Endothelial cell of umbilical vein (primary cell): ENCODE measurements at places on chromosomes 1 and 21.

GRCh38 chr1:7255303-7256058 lies 470.2 kb downstream of the CAMTA1 start:
- DNase-seq = no peak

- DNase-seq = peak; percentile 54
Measured at GRCh38 chr1:25806418-25806817, 6.4 kb downstream of the SELENON start.

DNA sequence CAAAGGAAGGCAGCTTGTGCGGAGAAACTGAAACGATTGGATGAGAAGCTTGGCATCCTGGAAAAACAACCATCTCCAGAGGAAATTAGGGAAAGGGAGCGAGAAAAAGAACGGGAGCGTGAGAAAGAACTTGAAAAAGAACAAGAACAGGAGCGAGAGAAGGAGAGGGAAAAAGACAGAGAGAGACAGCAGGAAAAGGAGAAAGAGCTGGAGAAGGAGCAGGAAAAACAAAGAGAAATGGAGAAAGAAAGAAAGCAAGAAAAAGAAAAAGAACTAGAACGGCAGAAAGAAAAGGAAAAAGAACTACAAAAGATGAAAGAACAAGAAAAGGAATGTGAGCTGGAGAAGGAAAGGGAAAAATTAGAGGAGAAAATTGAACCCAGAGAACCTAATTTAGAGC lies 47.2 kb downstream of the PRRC2C start:
- no peak for DNase-seq

- no peak for DNase-seq
Measured at GRCh38 chr1:11885916-11886315, 27.2 kb upstream of the NPPB start.

- DNase-seq = no peak
Measured at GRCh38 chr21:35138665-35139381, 89.7 kb upstream of the RUNX1 start.

- DNase-seq = no peak
Measured at GRCh38 chr1:115224636-115225035, 113.4 kb downstream of the NGF start.

GRCh38 chr1:178487070-178487615 lies 9.6 kb downstream of the CLEC20A start:
- no peak for DNase-seq

- peak; percentile 86 for DNase-seq
Measured at GRCh38 chr21:17527240-17527639, 14.4 kb downstream of the CXADR start.

- DNase-seq = no peak
Measured at GRCh38 chr21:38404177-38404576, 94.1 kb downstream of the ERG start.

DNA sequence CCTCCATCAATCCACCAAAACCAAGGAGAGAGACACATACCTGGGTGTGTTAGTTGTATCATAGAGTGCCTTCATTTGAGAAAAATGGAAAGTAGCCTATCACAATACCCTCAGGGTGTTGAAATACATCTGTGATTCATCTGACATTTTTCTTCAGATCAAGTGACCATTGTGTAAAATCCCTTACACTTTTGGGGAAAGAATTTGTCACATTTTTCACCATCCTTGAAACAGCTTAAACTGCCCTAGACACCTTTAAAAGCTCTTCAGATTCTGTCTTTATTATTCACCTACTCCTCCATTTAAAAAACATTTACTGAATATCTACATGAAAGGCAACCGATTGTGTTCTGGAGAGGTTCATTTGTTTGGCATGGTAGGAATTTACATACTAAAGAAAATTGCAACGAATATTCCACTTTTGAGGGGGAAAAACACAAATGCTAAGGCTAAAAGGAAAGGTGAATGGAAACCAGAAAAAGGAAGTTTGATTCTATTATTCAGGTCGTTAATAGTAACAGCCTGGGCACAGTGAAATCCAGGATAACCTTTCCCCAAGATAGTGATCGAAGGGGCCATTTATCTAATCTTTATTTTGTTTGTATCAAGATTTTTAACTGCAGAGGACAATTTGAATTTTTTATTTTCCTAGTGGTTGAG lies 70.4 kb upstream of the SAMSN1 start:
- DNase-seq = no peak

DNA sequence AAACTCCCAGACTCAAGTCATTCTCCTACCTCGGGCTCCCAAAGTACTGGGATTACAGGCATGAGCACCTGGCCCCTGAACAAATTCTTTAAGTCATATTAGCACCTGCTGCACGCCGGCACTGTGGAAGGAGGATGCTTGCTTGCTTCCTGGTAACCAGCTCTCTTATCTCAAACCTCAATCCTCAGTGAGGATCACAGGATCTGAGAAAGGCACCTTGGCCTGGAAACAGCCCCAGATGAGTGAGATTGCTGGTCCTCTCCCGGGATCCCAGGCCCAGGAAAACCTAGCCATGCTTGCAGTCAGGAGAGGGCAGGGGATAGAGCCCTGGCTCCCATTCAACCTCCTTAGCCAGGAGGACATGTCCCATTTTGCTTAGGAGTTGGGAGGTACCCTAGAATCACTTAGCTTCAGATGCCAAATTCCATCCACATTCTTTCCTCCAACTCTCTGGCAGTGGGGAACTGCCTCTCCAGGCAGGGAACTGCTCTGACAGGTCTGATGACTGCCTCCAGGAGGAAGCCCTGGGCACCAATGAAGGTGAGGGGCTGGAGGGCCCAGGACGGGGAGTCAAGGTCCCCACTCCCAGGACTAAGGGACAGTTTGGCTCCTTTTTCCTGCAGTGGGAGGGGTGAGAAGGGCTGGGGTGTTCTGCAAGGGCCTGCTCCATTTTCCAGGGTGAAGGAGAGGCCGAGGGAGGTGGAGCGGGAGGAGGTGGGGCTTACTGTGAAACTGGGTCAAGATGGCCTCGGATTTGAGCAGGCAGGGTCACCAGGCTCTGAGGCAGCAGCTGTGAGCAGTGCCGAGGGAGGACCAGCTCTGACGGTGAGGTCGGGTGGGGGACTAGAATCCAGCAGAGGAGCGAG lies 9.5 kb downstream of the GPR37L1 start:
- no peak for DNase-seq

DNA sequence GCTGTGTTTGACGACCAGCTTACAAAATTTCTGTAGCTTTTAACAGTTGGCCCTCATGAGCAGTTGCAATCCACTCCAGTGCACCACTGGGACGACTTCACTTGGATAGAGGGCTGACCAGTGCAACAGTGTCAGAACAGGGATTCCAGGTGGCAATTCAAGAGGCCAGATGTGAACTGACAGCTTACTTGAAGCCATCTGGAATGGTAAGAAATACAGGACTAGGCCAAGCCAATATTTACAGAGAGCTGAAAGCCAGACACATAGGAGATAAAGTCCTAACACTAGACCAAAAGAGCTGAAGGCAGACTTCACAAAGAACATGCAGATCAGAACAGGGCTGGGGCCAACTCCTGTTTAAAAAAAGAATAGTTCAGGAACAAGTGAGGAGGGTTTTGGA lies 93.5 kb upstream of the NFIA start:
- DNase-seq = peak; percentile 8

- no peak for DNase-seq
Measured at GRCh38 chr1:10555635-10556429, 81.1 kb downstream of the PEX14 start.

DNA sequence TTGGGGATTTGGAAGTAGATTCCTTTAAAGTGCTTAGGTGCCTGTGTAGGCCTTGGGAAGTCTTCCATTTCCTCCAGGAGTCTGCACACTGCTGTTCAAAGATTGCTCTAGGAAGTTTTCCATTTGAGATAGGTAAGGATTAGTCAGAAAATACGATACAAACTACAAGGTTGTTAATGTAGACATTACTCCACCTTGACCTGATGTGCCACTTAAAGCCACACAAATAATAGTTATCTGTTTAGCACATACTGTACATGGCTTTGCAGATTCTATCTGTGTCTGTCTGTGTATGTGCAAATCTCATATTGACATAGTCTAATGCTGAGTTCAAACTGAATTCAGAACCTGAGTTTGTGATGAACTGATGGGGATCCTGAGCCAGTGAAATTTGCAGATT lies 118.4 kb downstream of the RHOU start:
- no peak for DNase-seq

DNA sequence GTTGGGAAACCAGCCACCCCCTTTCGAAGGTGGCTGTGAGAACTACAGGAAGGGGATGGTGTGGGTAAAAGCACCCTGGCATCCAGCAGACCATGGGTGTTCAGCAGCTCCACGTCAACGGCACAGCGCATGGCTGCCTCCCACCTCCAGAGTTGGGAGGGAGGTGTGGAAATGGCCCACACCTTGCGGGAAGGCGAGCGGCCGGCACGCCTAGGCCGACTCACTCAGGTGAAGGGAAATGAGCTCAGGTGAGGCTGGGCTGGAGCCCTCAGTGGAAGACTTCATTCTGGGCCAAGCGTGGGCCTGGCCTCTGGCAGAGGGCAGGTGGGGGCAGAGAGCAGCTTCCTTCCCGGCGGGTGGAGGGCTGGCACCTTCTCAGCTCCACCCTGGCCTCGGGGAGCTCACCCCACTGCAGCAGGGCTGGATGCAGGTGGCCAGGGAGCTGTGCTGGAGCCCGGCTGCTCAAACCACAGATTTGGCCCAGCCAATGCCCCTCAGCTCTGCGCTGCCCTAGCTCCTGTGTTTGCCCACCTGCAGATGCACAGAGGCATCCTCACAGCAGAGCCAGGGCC lies 24.8 kb upstream of the ALDH4A1 start:
- no peak for DNase-seq

- DNase-seq = peak; percentile 83
Measured at GRCh38 chr21:23016617-23017016, 2018.4 kb downstream of the NCAM2 start.

GRCh38 chr1:42926879-42927242 lies 31.8 kb downstream of the SLC2A1 start:
- no peak for DNase-seq

- DNase-seq = no peak
Measured at GRCh38 chr1:185068341-185068740, 23.0 kb downstream of the RNF2 start.

DNA sequence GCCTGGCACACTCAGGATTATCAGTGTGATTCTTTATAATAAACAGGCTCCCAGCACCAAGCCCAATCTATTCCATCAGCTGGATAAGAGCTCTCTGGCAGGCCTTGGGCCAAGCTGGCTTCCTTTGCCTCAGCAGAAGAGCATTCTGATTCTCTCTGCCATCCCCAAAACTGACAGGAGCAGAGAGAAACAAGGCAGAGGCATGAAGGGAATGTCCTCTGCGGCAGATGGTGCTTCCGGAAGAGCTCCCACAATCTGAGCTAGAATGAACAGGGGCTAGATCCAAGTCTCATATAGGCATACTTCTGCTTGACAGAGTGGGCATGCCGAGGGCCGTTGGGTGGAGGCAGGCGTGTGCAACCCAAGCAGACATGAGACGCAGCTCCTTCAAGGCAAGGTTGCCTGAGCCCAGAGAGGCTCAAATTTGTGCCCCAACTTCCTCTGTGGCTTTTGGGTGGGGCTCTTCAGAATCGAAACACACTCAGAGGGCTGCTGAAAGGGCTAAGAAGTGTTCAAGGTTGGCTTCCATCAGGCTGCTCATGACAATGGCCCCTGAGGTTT lies 4.0 kb downstream of the CAPN2 start:
- no peak for DNase-seq

- no peak for DNase-seq
Measured at GRCh38 chr1:150076066-150076465, 8.5 kb downstream of the VPS45 start.

DNA sequence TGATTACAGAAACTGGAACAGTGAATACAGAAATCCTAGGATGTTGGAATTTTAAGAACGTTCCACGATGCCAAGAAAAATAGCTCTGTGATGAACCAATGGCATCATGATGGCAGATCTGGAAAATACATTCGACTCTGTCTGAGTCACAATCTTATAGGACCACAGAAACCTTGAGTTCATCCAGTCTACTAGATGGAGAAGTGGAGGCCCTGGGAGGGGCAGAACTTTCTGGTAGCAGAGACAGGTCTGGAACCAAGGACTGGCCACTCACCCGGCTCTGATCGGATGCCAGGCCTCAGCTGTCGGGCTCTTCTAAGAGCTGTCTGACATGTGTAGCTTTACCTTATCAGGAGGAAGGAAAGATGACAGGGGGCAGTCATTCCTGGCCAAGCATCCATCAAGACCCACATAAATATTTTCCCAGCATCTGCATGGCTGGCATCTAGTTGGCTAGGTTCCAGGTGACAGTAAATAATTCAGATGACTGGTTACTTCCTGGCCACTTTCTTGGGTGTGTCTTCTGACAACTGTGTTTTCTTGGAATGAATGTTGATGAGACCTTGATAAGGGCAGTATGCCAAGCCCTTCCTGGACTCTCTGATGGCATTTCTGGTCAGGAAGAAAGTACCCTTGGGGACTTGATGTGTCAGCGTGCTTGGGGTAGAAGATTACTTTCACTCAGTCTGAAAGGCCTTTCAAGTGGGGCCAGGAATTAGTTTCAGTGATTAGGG lies 72.6 kb upstream of the TRABD2B start:
- DNase-seq = no peak

DNA sequence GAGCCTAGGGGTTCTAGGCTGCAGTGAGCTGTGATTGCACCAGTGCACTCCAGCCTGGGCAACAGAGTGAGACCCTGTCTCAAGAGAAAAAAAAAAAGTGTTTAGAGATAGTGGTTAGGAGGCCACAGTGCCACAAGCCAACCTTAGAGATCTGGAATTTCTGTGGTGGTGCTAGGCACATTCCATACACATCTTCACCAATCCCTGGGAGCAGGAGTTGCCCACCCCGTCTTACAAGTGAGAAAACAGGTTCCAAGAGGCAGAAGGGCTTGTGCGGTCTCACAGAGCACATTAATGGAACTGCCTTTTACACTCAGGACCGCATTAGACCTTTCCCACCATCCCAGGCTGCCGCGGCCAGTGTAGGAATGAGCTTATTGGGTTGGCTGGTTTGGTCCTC lies 93.2 kb downstream of the EPHB2 start:
- no peak for DNase-seq

- DNase-seq = peak; percentile 91
Measured at GRCh38 chr21:29342363-29342957, 43.7 kb downstream of the BACH1 start.

GRCh38 chr1:179015396-179015795 lies 10.3 kb upstream of the FAM20B start:
- DNase-seq = no peak

GRCh38 chr1:24724345-24725208 lies 20.7 kb upstream of the CLIC4 start:
- DNase-seq = peak; percentile 90

- DNase-seq = peak; percentile 18
Measured at GRCh38 chr1:109239409-109240068, 9.8 kb upstream of the CELSR2 start.

- no peak for DNase-seq
Measured at GRCh38 chr1:227794817-227795192, 20.7 kb upstream of the PRSS38 start.

GRCh38 chr1:31573261-31573660 lies 3.1 kb upstream of the TINAGL1 start:
- DNase-seq = no peak

- no peak for DNase-seq
Measured at GRCh38 chr1:231918239-231919015, 291.8 kb downstream of the DISC1 start.

GRCh38 chr21:15740383-15740782 lies 10.6 kb downstream of the USP25 start:
- no peak for DNase-seq

GRCh38 chr1:204997591-204998355 lies 45.2 kb upstream of the CNTN2 start:
- no peak for DNase-seq

GRCh38 chr1:224292419-224292818 lies 37.6 kb downstream of the NVL start:
- DNase-seq = no peak

- no peak for DNase-seq
Measured at GRCh38 chr1:101460739-101461138, 223.9 kb downstream of the S1PR1 start.

GRCh38 chr1:216913976-216914375 lies 190.7 kb upstream of the ESRRG start:
- no peak for DNase-seq
